ENCODE measurements at places on chromosomes 4 and X.
A peak's percentile ranks its signal among the peaks of the same experiment; 100 is the strongest.

DNA sequence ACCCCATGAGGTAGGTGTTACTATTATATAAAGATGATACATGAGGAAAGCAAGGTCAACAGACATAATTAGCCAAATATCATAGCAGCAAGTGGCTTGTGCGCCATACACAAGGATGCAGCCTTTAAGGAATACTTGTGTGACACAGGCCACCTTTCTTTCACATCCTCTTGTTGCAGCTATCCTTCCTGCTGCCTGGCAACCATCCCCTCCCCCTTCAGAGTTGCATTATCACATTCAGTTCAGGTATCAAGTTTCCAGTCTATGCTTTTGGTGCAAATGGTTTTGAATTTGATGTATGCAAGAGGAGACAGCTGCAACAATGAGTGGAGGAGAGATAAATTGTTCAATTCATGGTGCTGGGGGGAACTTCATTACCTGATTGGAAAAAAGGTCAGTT lies 6.4 kb downstream of the ZCCHC18 start:
- peak; percentile 11 for DNase-seq

- DNase-seq, result peak; percentile 69
Measured at GRCh38 chrX:12360383-12360782, 222.1 kb downstream of the FRMPD4 start.

- no peak for DNase-seq
Measured at GRCh38 chrX:95662200-95662599, 1022.4 kb upstream of the DIAPH2 start.

DNA sequence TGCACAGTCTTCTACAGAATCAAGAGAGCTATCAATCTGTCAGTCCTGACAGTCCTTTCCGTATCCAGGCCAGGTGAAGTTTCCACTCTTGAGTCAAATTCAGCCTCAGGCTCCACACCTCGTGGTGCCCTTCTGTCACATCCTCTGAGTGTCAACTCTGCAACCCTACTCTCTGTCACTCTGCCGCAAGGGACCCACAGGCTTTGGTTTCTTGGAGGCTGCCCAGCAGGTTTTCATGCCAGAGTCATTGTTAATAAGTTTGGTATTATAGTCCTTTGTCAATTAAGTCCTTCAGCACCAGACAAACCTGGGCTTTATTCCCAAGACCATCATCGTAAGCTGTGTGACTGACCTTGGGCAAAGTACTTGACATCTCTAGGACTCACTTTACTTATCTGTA lies 83.4 kb upstream of the KLHL13 start:
- DNase-seq, result no peak

DNA sequence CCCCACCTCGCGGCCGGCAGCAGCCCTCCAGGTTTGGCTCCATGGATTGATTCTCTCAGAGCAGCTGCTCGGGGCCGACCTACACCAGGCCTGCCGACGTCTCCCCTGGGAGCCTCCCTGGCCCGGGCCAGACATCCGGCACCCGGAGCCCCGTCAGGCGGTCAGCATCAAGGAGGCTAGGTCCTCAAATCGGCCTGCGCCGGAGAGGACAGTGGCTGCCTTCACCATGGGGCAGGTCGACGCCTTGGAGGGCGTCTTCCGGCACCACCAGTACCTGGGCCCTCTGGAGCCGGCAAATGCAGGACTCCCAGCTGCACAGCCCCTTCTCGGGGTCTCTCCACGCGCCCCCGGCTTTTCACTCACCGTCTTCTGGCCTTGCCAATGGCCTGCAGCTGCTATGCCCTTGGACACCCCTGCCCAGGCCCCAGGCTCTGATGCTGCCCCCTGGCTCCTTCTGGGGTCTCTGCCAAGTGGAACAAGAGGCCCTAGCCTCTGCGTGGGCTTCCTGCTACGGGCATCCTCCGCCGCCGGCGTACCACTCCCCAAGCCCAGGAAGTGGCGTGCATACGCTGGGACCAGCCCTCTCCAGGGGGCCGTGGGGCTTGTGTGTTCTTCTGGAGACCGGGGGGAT lies 341.8 kb downstream of the MAGEB5 start:
- DNase-seq, result no peak

DNA sequence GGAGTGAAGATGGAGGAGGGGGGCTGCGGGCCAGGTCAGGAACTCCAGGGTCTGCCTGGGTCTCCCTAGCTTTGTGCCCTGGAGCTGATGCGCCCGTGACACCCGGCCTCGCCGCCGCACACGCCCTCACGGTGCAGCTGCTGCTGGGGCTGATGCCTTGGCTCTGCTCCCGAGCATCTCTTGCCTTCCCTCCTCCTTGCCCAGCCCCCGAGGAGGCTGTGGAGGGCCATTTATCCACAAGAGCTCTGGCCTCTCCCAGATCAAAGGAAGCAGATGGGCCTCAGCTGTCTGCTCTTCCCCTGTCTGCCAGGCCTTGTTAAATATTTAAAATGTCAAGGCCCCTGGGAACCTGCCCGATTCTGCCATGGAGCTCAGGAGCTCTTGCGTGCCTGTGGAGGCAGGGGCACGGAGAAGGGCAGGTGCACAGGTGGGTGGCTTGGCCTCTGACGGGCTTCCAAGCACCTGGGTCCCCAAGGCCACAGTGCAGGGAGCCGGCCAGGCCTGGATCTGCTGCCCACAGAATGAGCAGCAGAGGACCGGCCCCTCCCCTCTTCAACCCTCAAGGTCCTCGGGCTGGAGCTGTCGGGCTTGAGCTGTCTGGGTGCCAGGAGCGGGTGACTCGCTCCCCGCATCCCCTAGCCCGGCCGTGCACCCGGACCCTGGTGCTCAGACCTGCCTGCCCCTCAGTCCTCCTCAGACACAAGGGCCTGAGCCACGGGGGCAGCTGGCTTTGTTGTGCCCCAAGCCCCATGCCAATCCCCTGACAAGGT lies 20.3 kb downstream of the ATP2B3 start:
- no peak for DNase-seq

DNA sequence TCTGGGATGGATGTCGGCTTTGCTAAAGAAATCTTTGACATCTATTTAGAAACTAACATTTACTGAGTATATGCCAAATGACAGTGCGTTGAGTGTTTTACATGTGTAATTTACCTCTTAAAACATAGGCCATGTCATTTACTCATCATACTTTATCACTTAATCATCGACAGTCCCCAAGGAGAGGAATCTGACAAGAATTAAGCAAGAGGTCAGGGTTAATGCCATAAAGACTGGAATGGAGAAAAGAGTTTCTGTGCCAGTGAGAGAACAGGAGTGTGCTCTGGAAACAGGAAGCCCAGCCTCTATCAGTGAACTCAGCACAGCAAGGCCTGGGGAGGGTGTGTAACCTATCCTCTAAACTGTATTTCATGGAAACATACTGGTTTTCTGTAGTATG lies 28.0 kb upstream of the AMOT start:
- DNase-seq, result no peak

DNA sequence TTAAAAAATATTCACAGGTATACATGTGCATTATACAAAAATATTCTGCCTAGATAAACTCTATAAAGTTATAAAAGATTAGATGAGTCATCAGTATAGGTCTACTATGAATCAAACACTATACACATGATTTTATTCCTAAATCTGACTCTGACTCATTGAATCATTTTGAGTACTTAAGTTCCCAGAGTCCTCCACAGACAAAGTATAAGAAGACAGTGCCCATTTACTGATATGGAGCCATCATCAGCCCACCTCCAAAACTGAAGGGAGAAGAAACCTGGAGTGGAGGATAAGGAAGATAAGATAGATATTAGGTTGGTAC lies 28.7 kb upstream of the ANTXR2 start:
- DNase-seq, result peak; percentile 26

GRCh38 chr4:56803471-56803870 lies 18.0 kb downstream of the SPINK2 start:
- DNase-seq, result no peak

DNA sequence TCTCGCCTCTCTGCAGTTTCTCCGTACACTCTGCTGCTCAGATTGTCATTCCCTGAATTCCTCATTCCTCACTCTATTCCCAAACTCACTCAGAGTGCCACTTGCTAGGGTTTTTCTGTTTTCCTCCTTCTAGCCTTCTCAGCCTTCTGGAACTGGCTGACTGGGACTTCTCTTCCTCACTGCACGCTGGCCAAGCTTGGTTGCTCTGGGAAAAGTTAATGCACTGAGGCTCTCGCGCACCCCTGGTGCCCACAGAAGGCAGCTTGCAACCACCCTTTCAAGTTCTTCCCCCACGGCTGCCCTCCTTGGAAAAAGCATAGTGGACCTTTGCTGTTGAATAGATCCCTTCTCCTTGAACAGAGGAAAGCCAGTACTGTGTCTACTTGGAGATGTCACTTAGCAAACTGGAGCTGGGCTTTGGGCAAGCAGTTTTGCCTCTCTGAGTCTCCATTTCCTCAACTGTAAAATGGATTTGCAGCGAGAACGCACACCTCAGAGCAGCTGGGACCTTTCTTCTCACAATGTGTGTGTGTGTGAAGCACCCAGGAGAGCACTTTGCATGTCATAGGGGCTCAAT lies 6.0 kb upstream of the CCKAR start:
- no peak for DNase-seq

- DNase-seq, result no peak
Measured at GRCh38 chrX:15653961-15654360, 10.6 kb downstream of the CLTRN start.

DNA sequence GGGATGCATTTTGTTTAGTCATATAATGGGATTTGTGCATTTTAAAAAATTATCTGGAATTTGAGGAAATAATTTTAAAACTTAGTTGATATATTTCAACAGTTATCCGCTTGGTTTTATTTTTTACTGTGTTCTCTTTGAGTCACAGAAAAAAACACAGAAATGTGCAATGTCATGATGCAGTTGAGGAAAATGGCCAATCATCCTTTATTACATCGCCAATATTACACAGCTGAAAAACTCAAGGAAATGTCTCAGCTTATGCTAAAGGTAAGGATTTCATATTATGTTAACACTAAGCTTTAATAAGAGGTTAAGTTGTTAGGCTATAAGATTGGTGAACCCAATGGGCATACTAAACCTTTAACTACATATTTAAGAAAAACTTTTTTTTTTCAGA lies 63.9 kb downstream of the HPGDS start:
- no peak for DNase-seq

GRCh38 chr4:65023883-65024670 lies 614.8 kb upstream of the TECRL start:
- DNase-seq, result no peak

DNA sequence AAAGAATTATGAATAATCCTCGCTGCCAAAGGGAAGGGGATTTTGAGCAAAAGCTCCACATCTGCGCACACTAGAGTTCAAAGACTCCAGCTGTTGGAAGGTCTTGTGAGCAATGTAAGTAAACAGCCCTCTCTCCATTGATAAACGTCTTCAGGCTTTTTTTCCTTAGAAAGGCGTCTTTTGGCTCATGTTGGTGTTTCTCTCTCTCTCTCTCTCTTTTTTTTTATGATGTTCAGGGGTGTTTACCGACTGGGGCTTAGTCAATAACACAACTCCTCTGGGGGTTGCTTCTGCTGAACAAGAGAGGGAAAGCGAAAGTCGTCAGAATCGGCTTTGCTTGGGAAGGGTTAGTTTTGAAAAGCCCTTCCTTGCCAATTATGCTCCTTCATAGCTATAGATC lies 53.2 kb upstream of the C1QTNF7 start:
- peak; percentile 63 for DNase-seq

GRCh38 chr4:138053641-138054301 lies 188.4 kb downstream of the SLC7A11 start:
- DNase-seq, result peak; percentile 97

DNA sequence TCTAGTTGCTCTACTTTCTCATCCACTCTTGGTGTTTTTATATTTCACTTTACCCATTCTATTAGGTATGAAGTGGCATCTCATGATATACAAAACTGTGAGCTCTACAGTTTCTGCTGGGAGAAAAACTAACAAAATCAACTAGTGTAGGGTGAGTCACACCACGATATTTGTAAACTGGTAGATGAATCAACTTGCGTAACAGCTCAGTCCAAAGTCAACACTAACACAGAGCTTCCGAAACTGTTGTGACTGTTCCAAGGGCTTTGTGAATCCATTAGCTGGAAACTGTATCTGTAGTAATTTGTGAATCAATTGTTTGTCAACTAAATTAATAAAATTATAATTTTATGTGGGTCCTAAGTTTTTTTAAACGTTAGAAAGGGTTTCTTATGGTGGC lies 119.8 kb upstream of the TSPAN5 start:
- peak; percentile 95 for DNase-seq

- no peak for DNase-seq
Measured at GRCh38 chrX:37364666-37365065, 15.5 kb downstream of the PRRG1 start.

- DNase-seq, result no peak
Measured at GRCh38 chrX:3046253-3047240, 5.3 kb downstream of the ARSF start.

GRCh38 chr4:13322681-13323101 lies 161.4 kb downstream of the RAB28 start:
- DNase-seq, result peak; percentile 97

GRCh38 chrX:110706446-110706845 lies 89.2 kb downstream of the CHRDL1 start:
- DNase-seq, result no peak

GRCh38 chrX:15206306-15206705 lies 63.6 kb downstream of the ASB9 start:
- DNase-seq, result no peak

- DNase-seq, result no peak
Measured at GRCh38 chrX:154307202-154307601, 11.6 kb downstream of the TKTL1 start.

DNA sequence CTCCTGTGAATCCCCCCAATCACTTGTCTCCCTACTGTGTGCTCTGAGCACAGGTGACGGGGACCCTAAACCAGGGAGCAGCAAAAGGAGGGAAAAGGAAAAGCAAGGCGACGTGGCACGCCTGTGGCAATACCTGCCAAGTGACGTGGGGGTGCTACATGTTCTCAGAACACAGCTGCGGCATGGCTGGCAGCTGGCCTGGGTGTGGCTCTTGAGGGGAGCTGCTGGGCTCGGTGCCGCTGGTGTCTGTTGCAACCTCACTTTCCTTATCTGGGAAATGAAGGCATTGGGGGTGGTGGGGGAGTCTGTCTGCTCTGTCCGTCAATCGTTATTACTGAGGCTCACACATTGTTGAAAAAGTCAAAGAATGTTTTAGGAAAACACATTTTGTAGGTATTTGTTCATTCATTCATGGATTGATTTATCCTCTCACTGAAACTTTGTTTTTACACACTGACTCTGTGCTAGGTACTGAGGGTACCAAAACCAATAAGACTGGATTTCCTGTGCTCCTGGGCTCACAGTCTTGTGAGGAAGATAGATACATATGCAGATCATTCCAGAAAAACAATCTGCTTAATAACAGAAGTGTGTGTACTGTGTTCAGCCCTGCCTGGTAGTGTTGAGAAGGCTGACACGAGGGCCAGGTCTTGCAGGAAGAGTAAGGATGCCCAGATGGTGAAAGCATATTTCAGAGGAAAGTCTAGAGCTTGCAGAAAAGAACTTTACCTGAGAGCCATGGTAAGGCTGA lies 217.6 kb downstream of the PTTG2 start:
- DNase-seq, result no peak

All from iris pigment epithelial cell (primary cell).